Germinal center (tissue), 1 donor: ENCODE measurements at places on chromosomes 16 and 17.

DNA sequence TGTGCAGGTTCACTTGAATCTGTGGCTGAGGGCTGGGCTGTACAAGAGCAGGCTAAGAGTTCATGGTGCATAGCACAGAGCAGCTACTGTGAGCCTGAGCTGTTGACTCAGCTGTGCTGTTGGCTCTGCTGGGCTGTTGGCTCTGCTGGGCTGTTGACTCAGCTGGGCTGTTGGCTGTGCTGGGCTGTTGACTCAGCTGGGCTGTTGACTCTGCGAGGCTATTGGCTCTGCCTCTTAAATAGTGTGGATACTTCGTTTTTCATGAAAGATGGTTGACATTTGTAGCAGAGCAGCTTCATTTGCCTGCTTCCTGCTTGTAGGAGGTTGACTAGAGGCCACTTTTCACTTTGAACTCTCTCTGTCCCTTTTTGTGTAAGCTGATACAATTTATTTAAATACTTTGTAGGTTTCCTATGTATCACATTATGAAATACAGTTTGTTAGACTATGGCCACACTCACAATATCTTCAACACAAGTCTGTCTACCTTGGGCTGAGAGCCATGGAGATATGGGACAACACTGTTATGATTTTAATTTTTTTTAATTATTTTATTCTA is 40.3 kb upstream of the CCNF start:
- no peak for DNase-seq

DNA sequence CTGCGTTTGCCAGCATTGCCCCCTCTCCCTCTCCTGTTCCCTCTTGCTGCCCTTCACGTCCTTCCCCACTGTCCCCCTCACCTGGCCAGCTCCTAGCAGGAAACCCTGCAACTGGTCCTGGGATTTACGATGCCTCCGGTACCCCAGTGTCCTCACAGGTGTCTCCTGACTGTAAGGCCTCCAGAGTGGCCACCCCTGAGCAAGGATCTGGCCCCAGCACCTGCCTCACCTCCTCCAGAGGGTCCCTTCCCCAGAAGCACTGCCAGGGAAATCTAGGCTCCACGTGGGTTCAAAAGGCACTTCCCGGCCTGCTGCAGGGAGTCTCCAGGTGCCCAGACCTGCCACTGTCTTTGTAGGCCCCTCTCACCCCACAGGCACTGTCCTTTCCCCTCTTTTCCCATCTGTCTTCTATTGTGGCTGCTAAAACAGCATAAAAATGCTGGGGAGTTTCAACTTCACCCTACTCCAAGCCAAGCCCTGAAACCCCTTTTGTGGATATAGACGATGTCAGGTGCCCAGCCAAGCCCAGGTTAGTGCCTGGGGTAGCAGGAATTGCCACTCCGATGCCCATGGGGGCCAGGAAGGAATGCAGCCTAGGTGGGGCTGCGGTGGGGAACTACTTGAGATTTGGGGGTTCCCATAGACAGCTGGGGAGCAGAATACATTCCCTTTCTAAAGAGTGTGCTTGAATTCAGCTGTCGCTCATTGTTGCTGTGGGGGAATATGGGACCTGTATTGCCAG is 25.7 kb downstream of the RAB11FIP4 start:
- no peak for DNase-seq

- DNase-seq: no peak
Observed at GRCh38 chr17:72839131-72839725, 253.3 kb downstream of the SLC39A11 start.

- no peak for DNase-seq
Observed at GRCh38 chr17:35900708-35901480, 20.7 kb upstream of the CCL5 start.

GRCh38 chr17:19357351-19357750 is 5.2 kb downstream of the B9D1 start:
- no peak for DNase-seq

DNA sequence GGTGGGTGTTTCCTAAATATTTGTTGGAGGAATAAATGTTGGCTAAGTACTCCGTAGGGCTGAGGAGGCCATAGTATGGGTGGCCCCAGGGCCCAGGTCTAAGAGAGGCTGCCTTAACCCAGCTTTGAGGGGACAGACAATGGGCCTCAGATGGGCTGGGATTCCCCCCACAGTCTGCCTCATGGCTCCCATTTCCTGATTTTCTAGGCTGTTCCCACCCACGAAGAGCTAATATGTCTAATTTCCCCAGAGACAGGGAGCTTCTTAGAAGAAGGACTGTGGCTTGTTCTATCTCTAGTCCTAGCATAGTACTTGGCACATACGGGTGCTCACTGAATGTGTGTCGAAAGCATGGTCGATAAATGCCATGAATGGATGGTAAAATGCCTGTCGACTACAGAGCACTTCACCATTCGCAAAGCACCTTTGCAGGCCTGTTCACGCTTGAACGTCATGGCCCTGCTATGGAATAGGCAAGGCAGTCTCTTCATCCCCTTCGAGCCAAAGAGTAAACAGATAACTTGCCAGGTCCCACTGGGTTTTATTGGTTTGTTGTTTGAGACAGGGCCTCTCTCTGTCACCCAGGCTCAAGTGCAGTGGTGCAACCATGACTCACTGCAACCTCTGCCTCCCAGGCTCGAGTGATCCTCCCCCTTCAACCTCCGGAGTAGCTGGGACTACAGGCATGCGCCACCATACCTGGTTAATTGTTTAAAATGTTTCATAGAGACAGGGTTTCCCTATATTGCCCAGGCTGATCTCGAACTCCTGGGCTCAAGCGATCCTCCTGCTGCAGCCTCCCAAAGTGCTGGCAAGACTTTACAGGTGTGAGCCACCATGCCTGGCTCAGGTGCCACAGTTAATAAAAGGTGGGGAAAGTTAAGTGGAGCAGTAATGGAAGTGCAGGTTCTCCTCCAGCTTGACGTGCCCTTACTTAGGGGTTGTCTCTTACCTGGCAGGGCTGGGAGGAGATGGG is 9.7 kb downstream of the CHAD start:
- DNase-seq: no peak

GRCh38 chr16:14672403-14672971 is 21.6 kb downstream of the PLA2G10 start:
- peak; percentile 70 for DNase-seq

DNA sequence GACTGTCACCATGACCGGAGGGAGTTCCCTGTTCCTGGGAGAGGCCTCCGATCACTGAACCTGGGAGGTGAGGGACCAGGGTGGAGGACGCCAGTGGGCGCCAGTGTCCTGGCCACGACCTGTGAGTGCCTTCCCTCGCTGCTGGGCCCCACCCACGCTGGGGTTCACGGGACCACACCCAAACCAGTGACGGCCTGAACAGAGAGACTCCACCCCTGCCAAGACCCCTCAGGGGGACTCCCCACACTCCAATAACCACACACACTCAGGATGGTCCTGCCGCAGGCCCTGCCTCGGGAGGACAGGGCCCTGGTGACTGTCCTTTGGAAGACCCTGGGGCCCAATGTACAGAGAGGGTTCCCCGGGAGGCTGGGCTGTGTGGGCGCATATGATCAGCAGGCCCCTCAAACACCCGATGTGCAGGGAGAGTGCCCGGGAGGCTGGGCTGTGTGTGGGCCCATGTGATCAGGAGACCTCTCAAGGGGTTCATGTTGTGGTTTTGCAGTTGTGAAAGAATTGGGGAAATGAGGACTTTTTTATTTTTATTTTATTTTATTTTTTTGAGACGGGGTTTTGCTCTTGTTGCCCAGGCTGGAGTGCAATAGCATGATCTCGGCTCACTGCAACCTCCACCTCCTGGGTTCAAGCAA is 26.6 kb downstream of the TPSD1 start:
- DNase-seq: no peak

DNA sequence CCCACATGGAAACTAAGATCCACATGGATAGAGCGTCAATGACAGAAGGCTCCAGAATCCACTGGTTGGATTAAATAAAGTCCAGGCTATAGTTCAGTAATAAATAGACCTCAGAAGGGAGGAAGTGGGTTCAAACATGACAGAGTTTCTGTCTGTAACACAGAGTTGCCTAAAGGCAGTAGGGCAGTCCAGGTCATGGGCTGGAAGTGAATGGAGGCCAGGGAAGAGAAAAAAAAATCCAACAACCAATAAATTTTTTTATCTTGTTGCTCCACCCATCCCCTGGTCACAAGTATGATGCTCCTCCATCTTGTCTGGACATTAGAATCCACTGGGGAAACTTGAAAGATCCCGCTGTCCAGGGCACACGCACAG is 92.4 kb downstream of the RGS9 start:
- no peak for DNase-seq

DNA sequence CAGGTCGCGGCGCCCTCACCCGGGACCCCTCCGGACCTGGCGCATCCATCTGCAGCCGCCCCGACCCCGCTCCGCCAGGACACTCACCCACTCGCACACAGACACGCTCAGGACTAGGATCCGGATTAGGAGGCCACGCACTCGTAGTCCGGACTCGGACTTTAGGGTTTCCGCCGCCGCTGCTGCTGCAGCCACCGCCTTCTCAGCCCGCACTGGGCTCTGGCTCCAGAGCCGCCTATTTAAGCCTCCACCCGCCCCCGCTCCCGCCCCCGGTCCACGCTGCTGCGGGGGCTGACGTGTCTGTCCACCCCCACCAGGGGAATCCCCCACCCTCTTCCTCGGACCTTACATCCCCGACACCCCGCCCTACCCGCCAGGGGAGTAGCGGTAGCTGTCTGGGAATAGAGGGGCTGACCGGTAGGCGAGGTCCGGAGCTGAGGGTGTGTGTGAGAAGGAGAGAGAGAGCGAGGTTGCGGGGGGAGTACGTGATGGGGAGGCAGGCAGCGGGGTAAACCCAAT is at the start of gene RRAD:
Gene RRAD (minus strand): TSS at position 214 of the 519 bp plus-strand sequence. CDS start 356 bp downstream, outside the sequence.
- no peak for DNase-seq

DNA sequence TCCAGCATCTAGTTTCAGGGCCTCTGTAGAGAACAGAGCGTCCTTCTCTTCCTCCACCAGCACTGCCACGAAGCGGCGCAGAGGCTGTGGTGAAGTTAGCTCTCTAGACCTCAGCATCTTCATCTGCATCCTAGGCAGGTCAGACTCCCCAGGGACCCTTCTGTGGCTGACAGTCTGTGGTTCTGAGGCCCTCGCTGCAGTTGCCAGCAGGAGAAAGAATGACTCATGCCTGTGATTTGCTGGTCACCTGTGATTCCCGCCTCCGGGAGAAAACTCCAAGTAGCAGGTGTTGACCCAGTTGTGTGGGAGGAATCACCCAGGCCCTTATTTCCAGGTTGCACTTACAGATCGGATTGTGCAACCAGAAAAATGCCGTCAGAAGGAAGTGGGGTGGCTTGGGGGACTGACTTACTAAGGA is 117.3 kb upstream of the CACNG5 start:
- peak; percentile 72 for DNase-seq

DNA sequence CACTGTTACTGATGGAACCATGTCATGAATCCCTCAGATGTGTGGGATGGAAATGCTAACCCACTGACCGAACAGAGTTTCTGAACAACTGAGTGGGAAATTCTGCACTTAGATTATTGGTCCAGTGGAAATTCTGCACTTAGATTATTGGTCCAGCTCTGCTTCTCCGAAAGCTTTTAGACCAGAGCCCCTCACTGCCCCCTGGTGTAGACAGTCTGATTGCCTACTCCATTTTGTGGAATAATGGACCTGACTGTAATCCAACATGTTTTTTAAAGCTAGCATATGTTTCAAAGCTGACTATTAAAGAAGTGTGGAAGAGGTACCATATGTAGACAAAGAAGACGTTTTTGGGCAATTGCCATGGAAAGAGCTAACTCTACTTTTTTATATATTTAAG is 50.3 kb upstream of the TBX2 start:
- no peak for DNase-seq

DNA sequence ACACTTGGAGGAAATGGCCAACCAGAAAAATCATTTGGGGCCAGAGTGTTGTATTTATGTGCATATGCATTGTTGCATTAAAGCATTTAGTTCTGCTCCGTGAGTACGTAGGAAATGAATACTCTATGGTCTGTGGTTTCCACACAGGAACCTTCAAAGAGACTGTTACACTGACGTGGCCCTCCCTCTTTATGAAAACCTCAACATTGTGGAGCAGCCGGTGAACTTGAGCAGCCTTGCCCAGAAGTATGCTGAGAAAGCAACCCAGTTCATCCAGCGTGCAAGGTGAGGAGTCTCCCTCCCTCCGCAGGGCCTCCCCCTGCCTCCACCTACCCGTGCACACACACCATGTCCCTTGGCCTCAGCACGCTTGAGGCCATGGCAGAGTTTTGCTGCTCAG is 65.2 kb downstream of the ARSG start:
- no peak for DNase-seq

DNA sequence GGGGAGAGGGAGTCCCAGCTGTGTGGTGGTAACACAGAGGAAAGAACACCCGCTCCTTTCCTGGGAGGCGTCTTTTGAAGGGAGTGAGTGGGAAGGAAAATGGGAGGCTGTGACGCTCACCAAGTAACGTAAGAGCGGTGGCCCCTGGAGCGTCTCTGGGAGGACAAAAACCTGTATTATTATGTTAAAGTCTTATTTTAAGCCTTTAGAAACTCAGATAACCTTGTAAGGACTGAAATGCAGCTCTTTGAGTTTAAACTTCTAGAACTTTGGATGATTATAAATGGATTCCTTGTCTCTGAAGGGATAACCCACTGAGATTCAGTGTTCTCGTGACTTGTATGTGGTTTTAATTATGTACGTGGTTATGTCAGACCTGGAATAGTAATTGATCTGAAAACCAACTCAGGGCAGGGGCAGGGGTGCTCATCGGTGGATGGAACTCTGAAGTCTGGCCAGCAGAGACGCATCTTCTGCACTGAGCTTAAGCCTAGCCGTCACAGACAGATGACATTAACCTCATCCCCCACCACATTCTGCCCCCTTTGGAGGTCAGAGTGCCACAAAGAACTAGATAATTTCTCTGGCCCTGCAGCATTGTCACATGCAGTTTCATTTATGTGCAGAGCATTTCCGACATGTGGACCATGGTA is 41.8 kb upstream of the SLC12A3 start:
- DNase-seq: no peak

DNA sequence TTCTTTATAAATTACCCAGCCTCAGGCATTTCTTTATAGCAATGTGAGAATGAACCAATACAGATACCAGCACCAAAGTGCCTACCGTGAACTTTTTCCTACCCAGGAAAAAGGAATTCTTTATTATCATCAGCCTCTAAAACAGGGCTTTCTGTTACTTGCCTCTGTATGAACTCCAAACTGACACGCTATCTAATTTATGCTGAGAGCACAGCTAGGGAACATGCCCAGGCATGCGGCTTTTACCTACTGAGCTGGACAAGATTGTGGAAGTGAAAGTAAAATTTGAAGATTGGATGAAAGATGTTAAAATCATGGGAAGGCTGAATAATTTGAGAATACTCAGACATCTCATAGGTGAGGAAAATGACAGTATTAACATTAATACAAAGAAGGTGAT is 24.4 kb upstream of the ADCY9 start:
- DNase-seq: no peak

- no peak for DNase-seq
Observed at GRCh38 chr16:12132290-12132689, 155.8 kb downstream of the SNX29 start.

- DNase-seq: no peak
Observed at GRCh38 chr16:69481901-69482341, 57.5 kb downstream of the CYB5B start.

- peak; percentile 61 for DNase-seq
Observed at GRCh38 chr17:28953444-28954118, 2.3 kb upstream of the PHF12 start.

DNA sequence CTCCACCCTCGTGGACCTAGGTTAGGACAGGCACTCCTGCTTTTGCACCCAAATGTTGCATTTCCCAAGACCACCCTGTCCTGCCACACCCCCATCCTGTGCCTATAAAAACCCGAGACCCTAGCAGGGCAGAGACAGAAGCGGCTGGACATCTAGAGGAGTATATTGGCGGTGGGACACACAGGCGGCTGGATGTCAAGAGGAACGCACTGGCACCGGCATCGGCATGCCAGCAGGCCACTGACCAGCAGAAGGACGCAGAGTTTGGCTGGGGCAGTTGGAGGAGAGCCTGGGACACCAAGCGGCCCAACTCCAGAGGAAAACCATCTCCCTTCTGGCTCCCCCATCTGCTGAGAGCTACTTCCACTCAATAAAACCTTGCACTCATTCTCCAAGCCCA is 14.7 kb upstream of the WFIKKN2 start:
- no peak for DNase-seq
